ENCODE measurements at places on chromosomes 5 and 9.

GRCh38 chr9:6910032-6910431 is 152.3 kb downstream of the KDM4C start:
- DNase-seq = no peak

DNA sequence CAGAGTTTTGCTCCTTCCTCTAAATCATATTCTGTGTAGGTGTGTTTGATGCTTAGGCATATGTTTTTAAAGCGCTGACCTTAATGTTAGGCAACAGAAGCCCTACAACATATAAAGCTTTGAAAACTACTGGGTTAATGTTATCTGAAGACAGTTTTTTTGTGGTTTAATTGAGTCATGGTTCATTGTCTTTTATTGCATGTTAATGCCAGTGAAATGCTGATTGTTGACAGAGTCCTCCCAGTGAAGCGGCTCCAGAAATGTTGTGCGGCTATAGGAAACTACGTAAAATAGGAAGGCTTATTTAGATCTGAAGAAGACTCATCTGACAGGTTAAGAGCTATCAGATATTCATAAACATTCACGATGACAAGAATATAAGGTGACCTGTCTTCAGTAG is 424.6 kb downstream of the CCDC171 start:
- DNase-seq = peak; percentile 20

- DNase-seq = no peak
These were observed 102.9 kb downstream of the LIFR start for GRCh38 chr5:38453506-38453905.

DNA sequence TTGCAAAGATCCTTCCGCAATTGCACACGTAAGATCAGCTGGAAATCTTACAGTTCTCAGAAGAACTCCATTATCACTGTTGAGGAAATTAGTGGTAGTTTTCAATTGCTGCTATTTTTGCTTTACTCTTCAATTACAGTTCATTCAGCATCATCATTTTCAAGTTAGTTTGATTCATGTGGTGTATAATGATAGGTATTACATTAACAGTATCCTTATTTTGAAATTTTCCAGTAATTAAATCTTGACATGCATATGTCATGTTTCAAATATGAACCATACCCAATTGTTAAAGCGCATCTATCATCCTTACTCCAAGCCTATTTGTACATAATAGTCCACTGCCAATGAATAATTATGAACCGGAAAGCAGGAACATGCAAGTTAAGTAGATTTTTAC is 60.3 kb downstream of the NR6A1 start:
- DNase-seq = no peak
